ENCODE measurements at places on chromosomes 6 and 20.

GRCh38 chr6:42545226-42545773 is 18.5 kb upstream of the UBR2 start:
- DNase-seq: no peak

DNA sequence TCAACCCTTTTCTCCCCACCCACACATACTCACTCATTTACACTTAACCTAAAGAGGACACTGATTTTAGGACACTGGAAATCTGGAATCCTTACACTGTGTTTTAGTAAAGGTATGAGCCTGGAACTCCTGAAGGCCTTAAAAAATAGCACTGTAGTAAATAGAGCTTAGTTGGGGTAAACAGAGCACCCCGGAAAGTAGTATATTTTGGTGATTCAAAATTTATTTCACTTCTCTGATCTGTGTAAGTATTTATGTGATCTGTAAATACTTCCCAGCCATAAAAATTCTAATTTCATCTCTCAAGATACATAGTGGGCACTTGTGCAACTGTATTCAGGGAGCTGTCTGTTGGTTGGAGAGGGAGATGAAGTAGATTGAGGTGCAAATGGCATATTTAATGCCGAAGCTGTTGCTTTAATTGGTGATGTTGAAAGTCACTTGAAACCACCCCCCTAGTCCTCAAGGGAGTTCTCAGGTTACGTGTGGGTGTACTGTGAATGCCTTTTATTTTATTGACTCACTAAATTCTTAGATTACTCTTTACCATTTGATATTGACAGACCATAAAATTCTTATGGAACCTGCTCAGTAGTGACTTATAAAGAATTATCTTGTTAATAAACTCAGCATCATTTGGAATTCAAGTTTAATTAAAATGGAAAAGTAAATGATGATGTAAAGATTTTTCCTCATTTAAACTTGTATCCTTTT is 154.9 kb downstream of the SOX4 start:
- DNase-seq: no peak

DNA sequence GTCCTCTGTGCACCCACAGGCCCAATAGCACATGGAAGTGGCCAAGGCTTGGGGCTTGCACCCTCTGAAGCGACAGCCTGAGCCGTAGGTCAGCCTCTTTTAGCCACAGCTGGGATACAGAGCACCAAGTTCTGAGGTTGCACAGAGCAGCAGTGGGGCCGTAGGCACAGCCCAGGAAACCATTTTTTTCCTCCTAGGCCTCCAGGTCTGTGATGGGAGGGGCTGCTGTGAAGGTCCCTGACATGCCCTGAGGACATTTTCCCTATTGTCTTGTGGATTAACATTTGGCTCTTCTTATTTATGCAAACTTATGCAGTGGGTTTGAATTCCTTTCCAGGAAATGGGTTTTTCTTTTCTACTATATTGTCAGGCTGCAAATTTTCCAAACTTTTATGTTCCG is 878.7 kb upstream of the MAN1A1 start:
- DNase-seq: no peak

- no peak for DNase-seq
These were observed 182.5 kb downstream of the ZNF217 start for GRCh38 chr20:53411129-53411528.

DNA sequence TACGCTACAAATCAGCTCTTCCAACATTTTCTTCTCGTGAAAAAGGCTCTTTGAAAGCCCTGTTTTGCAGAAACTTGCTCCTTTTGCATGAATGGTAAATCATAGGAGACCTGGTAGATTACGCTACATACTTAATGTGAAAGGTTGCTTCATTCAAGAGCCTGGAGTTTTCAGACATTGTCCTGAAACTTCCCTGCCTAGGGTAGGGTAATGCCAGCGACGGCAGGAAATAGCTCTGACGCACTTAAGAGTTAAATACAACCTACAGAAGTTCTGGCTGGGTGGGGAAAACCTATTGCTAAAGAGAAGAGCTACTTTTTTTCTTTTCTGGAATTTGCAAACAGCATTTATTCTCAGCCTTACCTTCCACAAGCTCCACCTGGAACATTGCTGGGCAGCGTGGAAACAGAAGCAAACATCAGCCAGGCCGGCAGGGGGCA is 144.5 kb downstream of the LPA start:
- DNase-seq: no peak

- DNase-seq: no peak
These were observed 16.8 kb upstream of the ADTRP start for GRCh38 chr6:11795403-11795802.

DNA sequence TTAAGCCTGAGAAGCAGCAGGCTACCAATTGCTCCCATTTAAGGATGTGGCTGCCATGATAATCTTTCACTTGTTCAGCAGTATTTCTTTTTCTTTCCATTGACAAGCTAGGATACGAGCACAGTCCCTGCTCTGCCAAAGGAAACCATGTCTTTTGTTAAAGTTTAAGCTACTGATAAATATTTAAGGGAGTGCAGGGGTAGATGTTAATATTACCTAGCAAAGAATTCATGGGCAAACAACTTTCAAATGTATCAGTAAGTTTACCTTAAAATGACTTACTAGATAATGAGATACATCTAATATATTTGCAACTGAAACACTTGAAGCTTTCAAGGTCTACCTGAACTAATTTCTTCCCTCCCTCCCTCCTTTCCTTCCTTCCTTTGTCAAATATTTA is 77.3 kb downstream of the OPN5 start:
- DNase-seq: no peak

Measured in activated T-helper 2 cell treated with anti-CD3 and anti-CD28 coated beads, Interferon-gamma antibody, Interleukin-2, Interleukin-4, amounts not matched to agents 10 μg/mL and 5 μg/mL and 100 μg/mL, durations not matched to agents 14 hours and 24 hours and 36 hours (primary cell).